ENCODE measurements at places on chromosomes 3 and 15. TPM values are rescaled to one million over a fixed set of nuclear protein-coding genes. Genes with fewer than 3 reads are reported as not detected.

- no peak overlapping the region for H3K4me3 ChIP-seq
- H3K27ac ChIP-seq: no peak overlapping the region
- H3K4me1 ChIP-seq: no peaks in the 10 kb centered on the region
- H3K36me3 ChIP-seq: no peaks in the 10 kb centered on the region
- H3K27me3 ChIP-seq: no peaks in the 10 kb centered on the region
Observed at GRCh38 chr3:63508305-63508704, 144.2 kb upstream of the SNTN start.

DNA sequence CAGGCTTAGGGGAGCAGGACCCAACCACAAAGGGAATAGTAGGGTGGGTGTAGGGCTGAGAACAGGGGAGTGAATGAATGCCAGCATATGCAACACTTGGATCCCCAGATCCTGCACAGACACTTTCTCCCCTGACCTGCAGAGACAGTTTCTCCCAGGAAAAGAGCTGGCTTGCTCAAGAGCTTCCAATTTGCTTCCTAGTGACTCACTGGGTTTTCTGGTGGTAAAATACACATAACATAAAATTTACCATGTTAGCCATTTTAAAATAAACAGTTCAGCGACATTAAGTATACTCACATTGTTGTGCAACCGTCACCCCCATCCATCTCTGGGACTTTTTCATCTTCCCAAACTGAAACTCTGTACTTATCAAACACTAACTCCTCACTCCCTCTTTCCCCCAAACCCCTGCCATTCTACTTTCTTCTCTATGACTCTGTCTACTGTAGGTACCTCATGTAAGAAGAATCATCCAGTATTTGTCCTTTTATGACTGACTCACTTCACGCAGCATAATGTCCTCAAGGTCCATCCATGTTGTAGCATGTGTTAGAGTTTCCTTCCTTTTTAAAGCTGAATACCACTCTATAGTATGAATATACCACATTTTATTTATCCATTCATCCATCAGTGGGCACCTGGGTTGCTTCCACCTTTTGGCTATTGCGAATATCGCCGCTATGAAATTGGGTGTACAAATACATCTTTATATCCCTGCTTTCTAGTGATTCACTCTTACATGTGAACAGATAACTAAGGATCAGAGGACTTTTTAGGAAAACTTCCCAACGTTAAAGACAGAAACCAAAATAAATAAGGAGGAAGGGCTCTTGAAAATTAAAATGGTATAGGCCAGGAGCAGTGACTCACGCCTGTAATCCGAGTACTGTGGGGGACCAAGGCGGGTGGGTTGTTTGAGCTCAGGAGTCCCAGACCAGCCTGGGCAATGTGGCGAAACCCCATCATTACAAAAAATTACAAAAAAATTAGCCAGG lies 95.6 kb upstream of the TJP1 start:
- H3K4me1 ChIP-seq: peaks cover 10% of the 10 kb centered on the region
- H3K4me3 ChIP-seq: no peak overlapping the region

GRCh38 chr3:124993466-124993865 lies 58.9 kb upstream of the MUC13 start:
- H3K4me3 ChIP-seq: no peak overlapping the region
- H3K4me1 ChIP-seq: peaks cover 5% of the 10 kb centered on the region
- DNase-seq: no peak
- no peak overlapping the region for H3K27ac ChIP-seq
- peaks cover 5% of the 10 kb centered on the region for H3K36me3 ChIP-seq
- no peaks in the 10 kb centered on the region for H3K27me3 ChIP-seq

DNA sequence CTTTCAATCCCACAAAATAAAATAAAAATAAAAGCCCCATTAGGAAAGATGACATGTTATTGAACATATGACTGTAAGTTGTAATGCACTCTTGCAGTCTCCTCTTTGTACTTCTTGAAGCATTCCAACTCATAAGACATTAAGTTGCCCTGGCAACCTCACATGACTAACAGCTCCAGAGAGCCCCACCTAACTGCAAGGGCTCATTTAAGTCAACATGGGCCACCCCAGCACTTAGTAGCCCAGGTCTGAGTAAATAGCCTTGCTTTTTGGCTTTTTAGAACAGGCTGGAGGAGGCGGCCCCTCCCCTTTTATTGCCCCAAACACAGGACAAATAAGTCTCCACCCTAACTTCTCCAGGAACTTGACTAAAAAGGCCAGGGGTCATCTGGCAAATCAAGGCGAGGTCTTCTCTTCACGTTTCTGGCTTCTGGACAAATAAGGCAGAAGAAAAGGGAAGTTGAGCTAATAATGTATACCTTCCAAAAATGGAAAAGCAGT lies 135.1 kb downstream of the TMCO5A start:
- H3K36me3 ChIP-seq: no peaks in the 10 kb centered on the region
- H3K27me3 ChIP-seq: no peaks in the 10 kb centered on the region
- peak overlapping the region; percentile 81 for H3K27ac ChIP-seq
- H3K4me1 ChIP-seq: peaks cover 25% of the 10 kb centered on the region

GRCh38 chr3:113166719-113167492 lies 44.5 kb upstream of the BOC start:
- H3K4me3 ChIP-seq: no peak overlapping the region
- no peaks in the 10 kb centered on the region for H3K27me3 ChIP-seq
- peak; percentile 95 for DNase-seq
- H3K4me1 ChIP-seq: peaks cover 16% of the 10 kb centered on the region

DNA sequence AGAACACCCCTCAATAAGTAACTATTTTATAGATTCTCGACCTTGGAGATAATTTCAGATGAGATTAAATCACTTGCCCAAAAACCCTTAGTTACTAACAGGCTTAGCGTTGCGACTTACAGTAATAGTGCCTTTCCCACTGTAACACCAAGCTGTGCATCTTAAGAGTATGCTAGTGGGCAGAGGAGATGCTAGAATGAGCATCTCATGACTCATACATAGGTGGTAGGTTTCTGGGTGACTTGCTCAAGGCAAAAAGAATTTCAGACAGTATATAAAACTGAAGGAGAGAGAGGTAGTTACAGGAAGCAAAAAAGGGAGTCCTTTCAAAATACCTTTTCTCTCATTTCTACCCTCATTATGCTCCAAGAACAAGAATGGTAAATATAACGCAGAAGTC lies 3.9 kb downstream of the KATNBL1 start:
- no peaks in the 10 kb centered on the region for H3K4me1 ChIP-seq
- H3K36me3 ChIP-seq: no peaks in the 10 kb centered on the region
- no peak overlapping the region for H3K27ac ChIP-seq

DNA sequence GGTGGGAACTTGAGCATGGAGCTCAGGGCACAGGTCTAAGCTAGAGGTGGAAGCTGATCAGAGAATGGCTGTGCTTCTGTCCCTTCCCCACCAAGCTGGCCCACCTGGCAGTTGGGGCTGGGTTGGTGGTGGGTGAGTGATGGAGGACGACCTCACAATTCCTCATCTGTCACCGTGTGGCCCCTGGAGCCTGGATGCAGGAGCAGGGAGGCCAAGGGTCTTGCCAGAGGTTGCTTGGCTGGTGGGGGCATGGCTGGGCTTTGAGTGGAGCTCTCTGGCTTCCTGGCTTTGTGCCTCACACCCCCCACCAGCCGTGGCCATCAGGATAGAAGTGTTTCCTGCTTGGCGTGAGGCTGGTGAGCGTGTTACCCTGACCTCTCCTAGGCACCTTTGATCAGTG lies 36.0 kb downstream of the FBLN2 start:
- no peak overlapping the region for H3K27ac ChIP-seq
- no peak for DNase-seq
- H3K27me3 ChIP-seq: no peaks in the 10 kb centered on the region
- H3K36me3 ChIP-seq: no peaks in the 10 kb centered on the region
- no peak overlapping the region for H3K4me3 ChIP-seq

DNA sequence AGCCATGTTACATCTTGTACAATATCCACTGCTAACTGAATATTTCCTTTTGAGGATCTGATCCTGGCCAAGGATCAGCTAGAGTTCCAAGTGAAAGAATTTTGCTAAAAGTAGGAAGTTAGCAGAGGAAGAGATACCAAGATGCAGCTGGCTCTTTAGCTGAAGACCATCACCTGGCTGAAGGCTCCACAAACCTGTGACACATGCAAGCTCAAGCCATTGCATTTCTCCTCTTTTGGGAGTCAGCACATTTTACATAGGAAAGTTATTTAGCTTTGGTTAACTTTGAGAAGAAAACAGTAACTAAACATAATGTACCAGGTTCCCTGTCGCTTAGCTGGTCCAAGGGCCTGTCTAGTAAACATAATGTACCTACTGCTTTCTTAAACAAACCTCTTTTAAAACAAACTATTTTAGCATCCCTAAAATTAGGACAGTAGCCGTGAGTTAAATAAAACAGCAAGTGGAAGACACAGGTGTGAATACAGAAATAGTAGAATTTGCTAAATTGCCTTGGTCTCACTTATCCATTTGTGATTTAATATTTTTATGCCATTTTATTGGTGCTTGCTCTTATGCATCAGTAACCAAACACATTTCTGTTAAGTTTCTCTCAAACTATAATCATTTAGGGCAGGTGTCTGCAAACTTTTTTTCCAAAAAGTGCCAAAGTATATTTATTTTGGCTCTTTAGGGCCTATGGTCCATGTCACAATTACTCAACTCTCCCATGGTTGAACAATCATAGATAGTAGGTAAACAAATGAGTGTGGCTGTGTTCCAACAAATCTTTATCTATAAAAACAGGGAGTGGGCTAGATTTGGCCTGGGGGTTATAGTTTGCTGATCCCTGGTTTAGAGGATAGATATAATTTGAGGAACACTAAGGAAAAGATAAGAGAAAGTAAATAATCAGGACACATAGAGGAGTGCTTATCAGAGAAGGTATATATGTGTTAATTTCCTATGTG lies 11.2 kb downstream of the GCSAM start:
- DNase-seq: no peak
- H3K4me3 ChIP-seq: no peak overlapping the region
- H3K4me1 ChIP-seq: peaks cover 4% of the 10 kb centered on the region

GRCh38 chr15:69794645-69795469 lies 302.9 kb downstream of the TLE3 start:
- DNase-seq: no peak
- H3K36me3 ChIP-seq: no peaks in the 10 kb centered on the region
- peak overlapping the region; percentile 85 for H3K27ac ChIP-seq
- peaks cover 22% of the 10 kb centered on the region for H3K4me1 ChIP-seq
- no peaks in the 10 kb centered on the region for H3K27me3 ChIP-seq
- no peak overlapping the region for H3K4me3 ChIP-seq

- no peaks in the 10 kb centered on the region for H3K36me3 ChIP-seq
- no peak overlapping the region for H3K4me3 ChIP-seq
- H3K27me3 ChIP-seq: no peaks in the 10 kb centered on the region
- DNase-seq: peak; percentile 11
Observed at GRCh38 chr3:106206146-106206545, 337.3 kb upstream of the CBLB start.

- H3K27ac ChIP-seq: peak overlapping the region; percentile 82
- H3K4me1 ChIP-seq: peaks cover 28% of the 10 kb centered on the region
- H3K36me3 ChIP-seq: no peaks in the 10 kb centered on the region
- no peak for DNase-seq
- peak overlapping the region; percentile 71 for H3K4me3 ChIP-seq
Observed at GRCh38 chr3:73626106-73626505, 1.4 kb upstream of the PDZRN3 start.

GRCh38 chr3:13132281-13132680 lies 59.1 kb upstream of the IQSEC1 start:
- H3K27me3 ChIP-seq: no peaks in the 10 kb centered on the region
- no peaks in the 10 kb centered on the region for H3K36me3 ChIP-seq
- peaks cover 15% of the 10 kb centered on the region for H3K4me1 ChIP-seq
- no peak for DNase-seq
- no peak overlapping the region for H3K27ac ChIP-seq

DNA sequence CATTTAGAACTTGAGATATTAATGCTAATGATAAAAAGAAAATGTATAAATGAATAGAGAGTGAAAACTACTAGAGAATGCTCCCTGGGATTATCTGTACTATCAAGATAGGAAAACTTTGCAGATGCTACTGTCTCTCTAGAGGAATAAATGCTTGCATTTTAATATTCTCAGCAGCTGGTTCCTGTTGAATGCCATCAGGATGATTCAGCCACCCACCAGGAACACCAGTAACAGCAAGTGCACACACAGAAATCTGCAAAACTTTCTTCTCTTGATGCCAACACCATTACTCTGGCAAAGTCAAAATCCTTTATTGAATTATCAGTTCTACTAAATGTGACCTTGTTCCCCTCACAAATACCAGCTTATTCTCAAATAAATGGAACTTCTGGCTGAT lies 148.4 kb downstream of the TIGIT start:
- no peak overlapping the region for H3K4me3 ChIP-seq
- DNase-seq: no peak
- H3K36me3 ChIP-seq: no peaks in the 10 kb centered on the region
- no peaks in the 10 kb centered on the region for H3K4me1 ChIP-seq
- no peak overlapping the region for H3K27ac ChIP-seq

GRCh38 chr3:183394150-183394549 lies 34.3 kb downstream of the MCF2L2 start:
- no peak overlapping the region for H3K4me3 ChIP-seq
- peaks cover 6% of the 10 kb centered on the region for H3K4me1 ChIP-seq
- no peaks in the 10 kb centered on the region for H3K27me3 ChIP-seq
- H3K27ac ChIP-seq: no peak overlapping the region
- no peak for DNase-seq

DNA sequence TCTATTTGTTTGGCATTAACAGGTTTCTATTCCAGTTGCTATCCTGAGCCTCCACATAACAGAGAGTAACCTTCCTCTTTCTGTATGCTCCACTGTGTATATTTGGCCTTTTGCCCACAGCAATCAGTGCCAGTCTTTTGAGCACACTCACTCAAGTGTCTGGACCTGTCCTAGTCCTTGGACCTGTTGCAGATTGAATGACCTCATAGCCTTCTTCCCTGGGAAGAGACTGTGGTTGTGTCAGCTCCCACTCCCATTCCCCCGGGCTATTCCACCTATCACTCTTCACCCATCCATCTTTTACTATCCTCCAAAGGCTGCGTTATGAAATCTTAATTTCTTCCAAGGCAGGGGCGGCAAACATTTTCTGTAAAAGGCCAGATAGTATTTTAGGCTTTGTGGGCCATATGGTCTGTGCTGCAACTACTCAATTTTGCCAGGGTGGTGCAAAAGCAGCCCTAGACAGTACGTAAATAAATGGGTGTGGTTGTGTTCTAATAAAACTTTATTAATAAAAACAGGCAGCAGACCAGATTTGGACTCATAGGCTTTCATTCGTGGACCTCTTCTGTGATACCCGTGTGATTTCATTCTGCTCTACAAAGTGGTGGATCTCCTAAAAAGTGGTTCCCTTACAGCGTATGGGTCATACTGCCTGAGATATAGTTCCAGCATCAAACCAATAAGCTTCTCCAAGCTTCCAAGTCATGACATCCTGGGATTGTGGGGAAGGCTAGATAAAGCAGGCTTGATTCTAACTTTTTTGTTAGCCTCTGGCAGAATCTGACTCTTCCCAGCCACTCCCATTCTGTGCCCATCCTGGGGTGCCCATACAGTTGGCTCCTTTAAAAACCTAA lies 57.4 kb downstream of the CDAN1 start:
- no peaks in the 10 kb centered on the region for H3K27me3 ChIP-seq
- no peak overlapping the region for H3K27ac ChIP-seq
- H3K36me3 ChIP-seq: peaks cover 24% of the 10 kb centered on the region
- H3K4me3 ChIP-seq: no peak overlapping the region
- H3K4me1 ChIP-seq: peaks cover 12% of the 10 kb centered on the region

ANKRD34C gene
- total RNA-seq: 0.28 TPM

MAP4 gene
- 250 TPM for total RNA-seq

SNX22 gene
- 10.5 TPM for total RNA-seq

PATL2 gene
- 0.72 TPM for total RNA-seq
